ENCODE measurements at places on chromosomes 5 and 9.
A peak's percentile ranks its signal among the peaks of the same experiment; 100 is the strongest.

- DNase-seq: peak; percentile 65
Observed at GRCh38 chr5:158560170-158560569, 539.5 kb downstream of the EBF1 start.

DNA sequence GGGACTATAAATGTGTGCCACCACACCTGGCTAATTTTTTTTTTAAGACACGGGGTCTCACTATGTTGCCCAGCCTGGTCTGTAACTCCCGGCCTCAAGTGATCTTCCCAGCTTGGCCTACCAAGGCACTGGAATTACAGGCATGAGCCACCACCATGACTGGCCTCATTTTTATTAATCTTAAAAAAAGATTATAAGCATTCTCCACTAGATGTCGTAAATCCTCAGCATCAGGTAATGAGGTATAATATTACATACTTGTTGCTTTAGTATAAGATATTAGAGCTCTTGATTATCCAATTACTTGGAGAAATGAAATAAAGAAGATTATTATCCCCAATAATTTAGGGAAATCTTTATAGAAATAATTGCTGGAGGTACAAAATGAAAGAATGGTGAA lies 78.2 kb upstream of the HTR1A start:
- no peak for DNase-seq

GRCh38 chr9:113648048-113648447 lies 184.5 kb downstream of the RGS3 start:
- DNase-seq: no peak

DNA sequence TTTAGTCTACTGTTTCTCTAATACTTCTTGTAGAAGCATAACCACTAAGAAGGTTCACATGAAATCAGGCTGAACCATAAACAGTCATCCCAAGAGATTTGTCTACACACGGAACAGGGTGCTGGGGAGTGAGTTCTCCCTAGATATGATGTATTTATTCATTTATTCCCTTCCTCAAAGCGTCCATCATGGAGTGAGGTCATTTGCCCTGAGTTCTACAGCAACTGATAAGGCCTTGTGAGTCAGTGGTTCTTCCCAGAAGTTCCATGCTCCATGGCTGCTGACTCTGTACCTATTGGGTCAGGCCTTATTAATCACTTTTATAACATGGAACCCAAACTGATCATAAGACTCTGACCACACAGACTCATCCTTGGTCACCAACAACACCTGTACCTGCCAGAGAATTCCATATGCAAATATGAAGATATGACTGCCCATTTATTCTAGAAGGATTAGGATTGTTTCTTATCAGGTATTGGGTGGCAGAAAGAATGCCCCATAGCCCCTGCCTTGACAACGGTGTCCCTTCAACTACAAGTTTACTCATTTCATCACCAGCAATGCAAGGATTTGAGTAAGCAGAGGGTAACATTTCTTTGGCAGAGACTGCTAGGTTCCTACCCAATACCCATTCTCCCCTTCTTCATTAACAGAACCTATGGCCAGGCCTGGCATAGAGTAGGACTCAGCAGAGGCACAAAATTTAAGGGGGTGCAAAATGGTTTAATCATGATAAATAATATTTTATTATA lies 118.1 kb downstream of the LHFPL2 start:
- DNase-seq: no peak

DNA sequence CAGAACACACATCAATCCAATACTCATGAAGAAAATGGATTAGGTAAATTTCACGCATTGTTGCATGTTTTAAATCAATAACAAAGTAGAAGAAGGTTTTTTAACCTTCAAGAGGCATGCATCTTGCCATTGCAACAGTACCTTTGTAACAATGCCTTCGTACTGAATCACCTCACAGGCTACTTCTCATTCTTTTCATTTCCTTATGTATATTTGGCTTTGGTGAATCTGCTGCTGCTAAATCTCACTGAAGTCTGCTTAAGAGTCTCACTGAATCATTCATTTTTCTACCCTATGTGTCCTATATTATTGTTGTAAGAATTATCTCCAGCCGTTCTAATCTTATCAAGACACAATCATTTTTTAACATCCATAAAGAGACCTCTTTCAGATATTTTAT lies 152.5 kb downstream of the CDH10 start:
- DNase-seq: no peak

DNA sequence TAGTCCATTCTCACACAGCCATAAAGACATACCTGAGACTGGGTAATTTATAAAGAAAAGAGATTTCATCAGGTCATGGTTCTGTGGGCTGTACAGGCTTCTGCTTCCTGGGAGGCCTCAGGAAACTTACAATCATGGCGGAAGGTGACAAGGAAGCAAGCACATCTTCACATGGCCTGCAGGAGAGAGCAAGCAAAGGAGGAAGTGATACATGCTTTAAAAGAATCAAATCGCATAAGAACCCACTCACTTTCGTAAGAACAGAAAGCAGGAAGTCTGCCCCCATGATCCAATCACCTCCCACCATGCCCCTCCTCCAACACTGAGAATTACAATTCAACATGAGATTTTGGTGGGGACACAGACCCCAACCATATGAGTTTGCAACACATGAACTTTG lies 5.1 kb upstream of the FBXO38 start:
- no peak for DNase-seq

DNA sequence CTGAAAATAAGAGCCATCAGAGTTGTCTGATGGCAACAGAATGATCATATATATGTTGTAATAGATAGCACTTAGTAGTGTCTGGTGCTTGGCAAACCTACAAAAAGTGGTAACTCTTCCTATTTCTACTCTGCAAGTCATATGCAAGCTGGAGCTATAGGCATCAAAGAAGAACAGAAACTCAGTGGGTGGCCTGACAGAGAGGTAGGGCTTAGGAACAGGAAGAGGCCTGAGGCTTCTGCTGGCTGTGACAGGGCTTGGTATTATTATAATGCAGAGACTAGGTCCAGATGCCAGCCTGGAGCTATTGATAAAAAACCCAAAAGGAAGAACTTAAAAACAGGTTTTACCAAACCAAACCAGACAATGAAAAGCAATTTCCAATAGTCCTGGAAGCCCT lies 4.4 kb upstream of the DIAPH1 start:
- no peak for DNase-seq

- no peak for DNase-seq
Observed at GRCh38 chr5:106443746-106444145, 1227.0 kb downstream of the EFNA5 start.

DNA sequence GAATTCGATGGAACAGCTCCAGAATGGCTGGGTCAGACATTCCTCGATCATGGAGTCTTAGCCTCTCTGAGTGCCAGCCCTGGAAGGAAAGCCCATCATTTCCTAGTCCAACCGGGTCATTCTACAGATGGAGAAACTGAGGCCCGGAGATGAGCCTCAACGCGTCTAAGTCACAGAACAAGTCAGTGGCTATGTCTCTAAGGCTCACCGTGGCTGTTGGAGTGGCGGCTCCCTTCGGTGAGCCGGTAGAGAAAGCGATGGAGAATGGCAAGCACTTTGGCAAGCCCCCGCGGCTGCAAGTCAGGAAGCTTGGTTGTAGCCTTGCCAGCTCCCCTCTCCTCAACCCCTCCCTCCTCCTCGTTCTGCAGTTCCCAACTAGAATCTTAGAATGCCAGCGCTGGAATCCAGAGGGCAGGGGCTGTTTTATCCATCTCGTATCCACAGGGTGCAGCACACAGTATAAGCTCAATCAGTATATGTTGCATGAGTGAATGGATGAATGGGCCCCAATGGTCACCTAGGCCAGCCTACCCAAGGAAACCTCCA lies 438 bp upstream of the ARSI start:
- DNase-seq: no peak

- DNase-seq: no peak
Observed at GRCh38 chr9:71490810-71491209, 277.5 kb downstream of the CEMIP2 start.

- no peak for DNase-seq
Observed at GRCh38 chr9:136331556-136332481, 4.5 kb downstream of the GPSM1 start.

GRCh38 chr9:129149442-129149841 lies 28.6 kb downstream of the IER5L start:
- DNase-seq: no peak

DNA sequence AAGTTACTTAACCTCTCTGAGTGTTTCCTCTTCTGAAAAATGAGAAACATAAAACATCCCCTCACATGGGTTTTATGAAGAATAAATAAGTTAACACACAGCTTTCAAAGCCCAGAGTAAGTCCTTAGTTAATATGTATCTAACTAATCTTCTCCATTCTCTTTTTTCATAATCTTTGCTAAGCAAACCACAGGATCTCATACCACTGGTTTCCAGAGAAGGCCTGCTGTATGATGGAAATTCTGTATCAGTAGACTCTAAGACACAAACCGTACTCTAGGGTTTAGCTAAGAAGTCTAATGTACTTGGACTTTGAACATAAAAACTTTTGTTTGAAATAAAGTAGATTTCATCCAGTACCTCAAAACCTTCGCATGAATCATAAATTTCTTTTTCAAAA lies 307.9 kb downstream of the SPOCK1 start:
- DNase-seq: no peak

DNA sequence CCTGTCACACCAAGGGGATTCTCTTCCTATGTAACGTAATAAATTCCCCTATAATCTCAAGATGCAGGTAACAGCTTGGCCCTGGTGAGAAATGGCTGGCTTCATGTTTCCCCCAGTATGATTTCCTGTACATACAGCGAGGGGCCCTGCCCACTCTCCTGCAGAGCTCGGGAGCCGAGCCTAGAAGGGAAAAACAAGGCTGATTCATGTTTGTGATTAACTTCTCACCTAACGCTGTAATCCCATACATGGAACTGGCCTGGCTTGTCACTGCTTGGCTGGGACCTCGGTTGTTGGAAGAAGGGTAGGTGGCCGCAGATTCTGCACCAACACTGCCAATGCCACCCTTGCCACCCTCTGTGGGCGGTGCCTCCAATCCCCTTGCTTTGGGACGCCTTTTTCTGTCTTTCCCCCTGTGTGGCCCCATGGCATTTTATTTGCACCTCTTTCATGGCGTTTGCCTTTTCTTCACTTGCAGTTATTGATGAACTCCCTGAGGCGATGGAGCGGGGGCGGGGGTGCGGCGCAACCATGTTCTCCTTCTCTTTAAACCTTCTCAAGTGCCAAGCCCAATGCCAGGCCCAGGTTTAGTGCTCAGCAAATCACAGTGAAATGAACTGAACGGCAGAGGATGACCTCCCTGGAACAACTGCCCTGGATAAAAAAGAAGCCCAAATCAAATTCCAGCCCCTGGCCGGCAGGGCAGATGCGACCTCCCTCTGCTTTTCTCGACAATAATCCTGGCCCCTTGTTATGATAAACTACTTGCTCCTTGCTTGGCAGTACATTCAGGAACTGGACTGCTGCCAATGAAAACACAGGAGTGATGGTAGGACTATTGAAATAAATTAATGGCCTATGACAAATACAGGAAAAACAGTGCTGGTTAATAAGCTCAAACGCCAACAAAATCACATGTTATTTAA lies 108.1 kb downstream of the TMEM174 start:
- peak; percentile 9 for DNase-seq

DNA sequence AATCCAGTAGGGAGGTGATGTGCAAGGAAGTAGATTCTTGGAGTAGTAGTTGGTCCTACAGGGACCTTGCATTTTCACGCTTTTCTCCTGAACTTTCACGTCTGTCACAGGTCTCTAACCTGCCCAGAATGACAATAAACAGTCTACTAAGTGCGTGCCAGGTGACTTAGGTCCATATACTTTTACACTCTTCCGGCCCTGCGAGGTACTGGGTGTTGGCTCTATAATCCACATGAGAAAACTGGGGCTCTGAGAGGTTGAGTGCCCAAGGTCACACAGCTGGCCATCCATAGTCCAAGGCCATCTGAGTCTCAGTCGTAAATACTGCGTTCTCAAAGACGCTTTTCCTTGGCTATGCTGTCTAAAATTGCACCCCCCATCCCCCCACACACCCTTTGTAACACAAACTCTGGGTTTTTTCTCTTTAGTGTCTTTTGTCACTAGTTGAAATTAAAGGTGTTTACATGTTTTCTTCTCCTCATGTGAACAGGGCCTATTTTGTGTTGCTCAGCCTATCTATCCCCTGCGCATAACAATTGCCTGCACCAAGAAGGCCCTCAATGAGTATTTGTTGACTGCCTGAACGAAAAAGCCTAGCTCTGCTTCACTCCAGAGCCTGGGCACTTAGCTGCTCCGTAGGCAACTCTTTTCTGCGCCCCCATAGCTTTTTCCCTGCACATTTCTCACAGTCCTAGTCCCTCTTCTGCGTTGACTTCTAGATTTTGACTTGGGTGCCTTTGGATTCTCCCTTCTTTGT lies 943 bp downstream of the SFXN1 start:
- DNase-seq: no peak

DNA sequence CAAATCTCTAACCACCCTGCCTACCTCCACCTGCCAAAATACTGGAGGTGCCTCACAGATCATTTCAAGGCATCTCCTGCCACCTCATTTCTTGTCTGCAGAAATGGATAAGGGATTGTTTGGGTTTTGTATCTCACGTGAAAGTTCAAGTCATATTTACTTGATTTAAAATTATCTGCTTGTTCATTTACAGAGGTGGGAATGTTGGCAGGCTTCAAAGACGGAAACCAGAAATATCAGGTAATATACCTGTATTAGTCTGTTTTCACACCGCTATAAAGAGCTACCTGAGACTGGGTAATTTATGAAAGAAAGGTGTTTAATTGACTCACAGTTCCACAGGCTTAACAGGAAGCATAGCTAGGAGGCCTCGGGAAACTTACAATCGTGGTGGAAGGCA lies 85.4 kb downstream of the CAAP1 start:
- no peak for DNase-seq

GRCh38 chr9:136607334-136607919 lies 55.3 kb upstream of the EGFL7 start:
- DNase-seq: no peak

DNA sequence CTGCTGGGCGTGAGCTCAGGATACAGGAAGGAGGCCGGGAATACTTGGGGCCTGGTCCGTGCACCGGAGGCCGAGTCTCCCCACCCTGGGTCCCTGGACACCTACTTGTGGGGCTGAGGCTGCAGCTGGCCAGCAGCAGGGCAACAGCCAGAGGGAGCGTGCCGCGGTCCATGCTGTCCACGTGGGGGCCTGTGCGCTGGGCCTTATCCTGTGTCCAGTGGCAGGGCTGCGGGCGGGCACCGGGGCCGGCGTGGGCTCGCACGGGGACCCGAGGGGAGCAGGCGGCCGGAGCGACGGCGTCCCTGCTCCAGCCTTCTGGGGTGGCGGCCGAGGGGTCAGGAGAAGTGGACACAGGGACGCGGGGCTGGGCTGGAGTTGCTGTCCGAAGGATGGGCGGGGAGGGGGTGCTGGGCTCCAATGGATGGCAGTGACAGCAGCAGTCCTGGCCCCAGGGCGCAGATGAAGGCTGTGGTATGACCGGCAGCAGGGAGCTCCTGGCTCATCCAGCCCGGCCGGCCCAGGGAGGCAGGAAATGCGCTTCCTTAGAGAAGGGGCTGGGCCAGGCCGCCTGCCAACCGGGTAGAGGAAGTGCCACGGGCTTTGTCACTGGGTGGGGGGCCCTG lies at the start of gene ENG:
TSS of gene ENG (minus strand) at position 475 of the 623 bp plus-strand sequence. CDS start at position 172, 303 bp downstream.
- DNase-seq: peak; percentile 36

- DNase-seq: no peak
Observed at GRCh38 chr5:13913962-13914361, 30.5 kb downstream of the DNAH5 start.

Measured in COLO829 (cell line).